AML-193 (cell line): ENCODE measurements at places on chromosomes 3 and 15.

GRCh38 chr3:166104938-166105337 is 267.7 kb upstream of the BCHE start:
- DNase-seq, result no peak

GRCh38 chr3:47652142-47652541 is 73.5 kb upstream of the CSPG5 start:
- no peak for DNase-seq

DNA sequence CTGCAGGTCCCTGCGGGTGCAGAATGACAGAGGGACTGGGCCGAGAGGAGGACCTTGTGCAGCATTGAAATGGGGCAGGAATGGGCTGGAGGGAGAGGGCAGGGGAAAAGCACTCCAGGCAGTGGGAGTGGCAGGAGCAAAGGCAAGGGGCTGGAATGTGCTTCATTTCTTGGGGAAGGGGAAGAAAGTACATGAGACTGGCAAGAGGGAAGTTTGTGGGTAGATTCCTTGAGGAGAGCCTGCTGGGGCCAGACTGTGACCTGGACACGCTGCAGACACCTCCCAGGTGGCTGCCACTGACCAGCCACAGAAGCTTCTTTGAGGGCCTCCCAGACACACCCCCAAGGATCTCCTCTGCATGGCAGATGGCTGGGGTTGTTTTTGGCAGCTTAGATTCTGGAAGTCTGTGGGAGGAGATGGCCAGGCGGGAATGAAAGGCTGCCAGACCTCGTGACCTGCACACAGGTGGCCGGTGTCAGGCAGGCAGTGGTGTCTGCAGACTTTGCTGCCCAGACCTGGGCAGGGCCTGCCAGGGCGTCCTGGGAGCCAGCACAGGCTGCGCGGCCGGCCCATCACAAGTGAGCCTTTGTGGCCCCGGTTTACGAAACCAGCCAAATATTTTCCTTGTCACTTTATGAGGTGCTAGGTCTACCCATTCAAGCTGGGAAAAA is 53.1 kb downstream of the SPSB4 start:
- DNase-seq, result no peak

DNA sequence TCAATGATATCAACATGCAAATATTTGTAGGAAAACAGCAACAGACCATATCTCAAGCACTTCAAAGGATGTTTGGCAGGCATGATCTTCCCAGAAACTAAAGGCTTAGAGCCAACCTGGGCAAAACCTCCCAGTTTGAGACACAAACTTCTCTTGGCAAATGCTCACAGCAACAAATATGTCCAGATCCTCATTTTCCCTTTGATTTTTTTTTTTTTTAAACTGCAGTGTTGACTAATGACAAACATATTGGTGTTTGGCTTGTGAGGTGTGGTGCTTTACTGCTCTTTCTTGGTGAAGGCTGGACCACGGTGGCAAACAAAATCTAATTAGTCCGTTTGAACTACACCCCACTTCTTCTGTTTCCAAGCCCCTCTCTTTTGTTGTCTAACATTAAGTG is 87.2 kb downstream of the EBLN2 start:
- no peak for DNase-seq

- no peak for DNase-seq
Observed at GRCh38 chr3:114714237-114714636, 420.4 kb downstream of the TIGIT start.

- no peak for DNase-seq
Observed at GRCh38 chr3:107951126-107951525, 139.7 kb downstream of the CD47 start.
